ENCODE measurements at places on chromosomes 1 and 21. TPM values are rescaled to one million over a fixed set of nuclear protein-coding genes. Genes with fewer than 3 reads are reported as not detected.

DNA sequence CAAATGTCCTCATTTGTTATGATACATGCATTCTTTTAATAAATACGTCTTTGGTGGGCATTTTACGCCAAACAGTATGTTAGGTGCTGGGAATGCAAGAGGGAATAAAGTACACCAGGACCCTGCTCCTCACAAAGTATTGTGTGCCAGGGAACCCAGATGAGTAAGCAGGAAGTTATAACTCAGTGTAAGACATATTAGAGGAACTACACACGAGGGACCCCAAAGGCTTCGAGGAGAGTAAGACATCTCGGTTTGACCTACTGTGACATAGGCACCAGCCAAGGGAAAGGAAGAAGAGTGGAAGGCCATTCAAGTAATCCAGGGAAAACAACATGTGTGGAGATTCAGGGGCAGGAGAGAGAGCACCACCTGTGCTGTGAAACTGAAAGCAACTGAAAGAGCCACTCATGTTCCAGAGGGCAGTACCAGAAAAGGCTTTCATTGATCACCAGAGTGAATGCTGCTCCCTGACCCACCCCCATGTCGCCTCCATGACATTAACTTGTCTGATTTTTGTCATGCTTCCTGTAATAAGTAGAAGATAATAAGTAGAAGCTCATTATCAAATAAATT is 542.5 kb upstream of the PKN2 start:
- H3K4me3 ChIP-seq = peak overlapping the region; percentile 12
- H3K27me3 ChIP-seq = no peaks in the 10 kb centered on the region
- H3K27ac ChIP-seq = no peak overlapping the region

GRCh38 chr1:2350911-2351655 is 40.3 kb downstream of the MORN1 start:
- H3K4me3 ChIP-seq = no peak overlapping the region
- no peak overlapping the region for H3K27ac ChIP-seq
- H3K4me1 ChIP-seq = peaks cover 9% of the 10 kb centered on the region

- no peaks in the 10 kb centered on the region for H3K27me3 ChIP-seq
- H3K36me3 ChIP-seq = no peaks in the 10 kb centered on the region
- H3K4me3 ChIP-seq = no peak overlapping the region
- H3K27ac ChIP-seq = no peak overlapping the region
- no peak for DNase-seq
- H3K4me1 ChIP-seq = no peaks in the 10 kb centered on the region
Observed at GRCh38 chr1:67142931-67143330, 8.2 kb upstream of the C1orf141 start.

DNA sequence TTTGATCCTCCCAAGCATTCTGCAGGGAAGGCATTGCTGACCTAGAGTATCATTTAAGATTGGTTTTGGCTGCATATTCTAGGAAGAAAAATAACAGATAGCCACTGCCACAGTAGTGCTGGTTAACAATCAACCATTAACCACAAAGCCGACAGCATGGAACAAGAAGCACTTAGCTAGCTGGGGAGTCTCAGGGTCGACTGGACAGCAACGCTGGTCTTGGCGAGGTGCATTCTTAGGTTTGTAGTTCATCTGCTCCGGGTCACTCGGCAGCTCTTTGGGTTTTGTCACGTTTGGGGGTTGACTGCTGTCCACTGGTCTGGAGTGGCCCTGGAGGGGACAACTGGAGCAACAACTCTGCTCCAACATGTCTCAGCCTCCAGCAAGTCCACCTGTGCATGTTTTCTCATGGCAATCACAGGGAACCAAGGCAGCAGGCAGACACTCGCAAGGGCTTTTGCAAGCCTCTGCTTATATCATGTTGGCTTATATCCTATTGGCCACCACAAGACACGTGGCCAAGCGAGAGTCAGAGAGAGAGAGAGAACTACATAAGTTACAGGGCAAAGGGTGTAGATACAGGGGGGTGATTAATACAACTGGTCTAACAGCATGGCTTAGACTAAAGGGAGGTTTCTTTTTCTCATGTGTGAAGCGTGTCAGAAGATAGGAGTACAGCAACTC is 99.5 kb downstream of the LACTBL1 start:
- H3K4me1 ChIP-seq = peaks cover 20% of the 10 kb centered on the region
- no peak overlapping the region for H3K4me3 ChIP-seq
- DNase-seq = no peak
- H3K36me3 ChIP-seq = no peaks in the 10 kb centered on the region
- H3K27ac ChIP-seq = no peak overlapping the region

DNA sequence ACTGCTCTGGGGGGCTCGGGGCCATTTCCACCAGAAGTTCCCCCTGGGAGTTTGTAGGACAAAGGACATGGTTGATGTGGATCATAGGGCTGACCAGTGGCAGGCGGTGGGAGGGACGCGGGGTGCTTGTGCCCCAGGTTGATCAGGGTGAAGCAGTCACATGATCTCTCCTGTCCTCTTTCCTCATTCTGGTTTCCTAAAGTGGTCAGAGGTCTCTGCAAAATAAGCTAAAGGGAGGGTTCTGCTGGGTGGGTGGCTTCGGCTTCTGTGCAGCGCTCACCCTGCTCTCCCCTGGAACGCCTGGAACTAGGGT is 9.2 kb downstream of the PDXK start:
- H3K27ac ChIP-seq = peak overlapping the region; percentile 52
- peaks cover 4% of the 10 kb centered on the region for H3K36me3 ChIP-seq
- no peak for DNase-seq
- H3K4me3 ChIP-seq = peak overlapping the region; percentile 85
- H3K27me3 ChIP-seq = no peaks in the 10 kb centered on the region

BSND gene
- not detected for total RNA-seq

KISS1 gene
- total RNA-seq = 0.55 TPM

Measured in type B pancreatic cell (in vitro differentiated cells).